ENCODE measurements at places on chromosomes 1 and 21.

- no peaks in the 10 kb centered on the region for H3K36me3 ChIP-seq
- no peak overlapping the region for H3K27ac ChIP-seq
- no peak for DNase-seq
- H3K4me3 ChIP-seq: no peak overlapping the region
- H3K4me1 ChIP-seq: no peaks in the 10 kb centered on the region
Observed at GRCh38 chr1:236000781-236001180, 64.1 kb downstream of the NID1 start.

DNA sequence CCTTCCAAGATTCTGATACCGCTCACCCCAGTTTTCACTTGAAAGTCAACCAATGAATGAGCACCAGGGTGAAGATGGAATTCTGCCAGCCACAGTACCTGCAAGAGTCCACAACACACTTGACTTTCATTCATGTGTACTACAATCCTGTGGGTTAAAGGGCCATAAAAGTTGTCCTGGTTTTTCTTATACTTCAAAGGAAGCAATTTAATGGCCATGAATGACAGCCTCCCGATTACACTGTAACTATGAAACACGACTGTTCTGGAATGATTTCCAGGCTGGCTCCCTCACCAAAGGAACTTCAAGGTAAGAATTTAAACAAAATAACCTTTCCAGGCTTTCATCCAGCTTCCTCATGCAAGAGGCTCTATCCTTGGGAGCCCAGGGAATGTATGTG, 502.8 kb downstream of the SMYD3 start:
- no peaks in the 10 kb centered on the region for H3K36me3 ChIP-seq
- no peak for DNase-seq
- no peak overlapping the region for H3K4me3 ChIP-seq
- H3K4me1 ChIP-seq: no peaks in the 10 kb centered on the region

- H3K4me1 ChIP-seq: no peaks in the 10 kb centered on the region
- H3K36me3 ChIP-seq: no peaks in the 10 kb centered on the region
- no peak overlapping the region for H3K27ac ChIP-seq
- no peak for DNase-seq
- H3K4me3 ChIP-seq: no peak overlapping the region
- H3K27me3 ChIP-seq: peaks cover 7% of the 10 kb centered on the region
Observed at GRCh38 chr1:24620678-24621077, 22.4 kb upstream of the SRRM1 start.

GRCh38 chr21:16634515-16634914, 878.3 kb upstream of the CXADR start:
- no peaks in the 10 kb centered on the region for H3K27me3 ChIP-seq
- H3K4me1 ChIP-seq: no peaks in the 10 kb centered on the region
- H3K4me3 ChIP-seq: no peak overlapping the region
- no peak overlapping the region for H3K27ac ChIP-seq

Data from A673 (cell line).